ENCODE measurements at places on chromosomes 16 and 17.

GRCh38 chr17:413706-414380 lies 61.2 kb upstream of the RPH3AL start:
- no peak for DNase-seq

- peak; percentile 96 for DNase-seq
These were observed at the start of gene MSL1 for GRCh38 chr17:40121181-40122135. Gene MSL1 (plus strand): TSS chr17:40121971. CDS start chr17:40122613, 642 bp downstream.

GRCh38 chr17:70653850-70654249 lies 484.5 kb downstream of the KCNJ2 start:
- DNase-seq, result no peak

DNA sequence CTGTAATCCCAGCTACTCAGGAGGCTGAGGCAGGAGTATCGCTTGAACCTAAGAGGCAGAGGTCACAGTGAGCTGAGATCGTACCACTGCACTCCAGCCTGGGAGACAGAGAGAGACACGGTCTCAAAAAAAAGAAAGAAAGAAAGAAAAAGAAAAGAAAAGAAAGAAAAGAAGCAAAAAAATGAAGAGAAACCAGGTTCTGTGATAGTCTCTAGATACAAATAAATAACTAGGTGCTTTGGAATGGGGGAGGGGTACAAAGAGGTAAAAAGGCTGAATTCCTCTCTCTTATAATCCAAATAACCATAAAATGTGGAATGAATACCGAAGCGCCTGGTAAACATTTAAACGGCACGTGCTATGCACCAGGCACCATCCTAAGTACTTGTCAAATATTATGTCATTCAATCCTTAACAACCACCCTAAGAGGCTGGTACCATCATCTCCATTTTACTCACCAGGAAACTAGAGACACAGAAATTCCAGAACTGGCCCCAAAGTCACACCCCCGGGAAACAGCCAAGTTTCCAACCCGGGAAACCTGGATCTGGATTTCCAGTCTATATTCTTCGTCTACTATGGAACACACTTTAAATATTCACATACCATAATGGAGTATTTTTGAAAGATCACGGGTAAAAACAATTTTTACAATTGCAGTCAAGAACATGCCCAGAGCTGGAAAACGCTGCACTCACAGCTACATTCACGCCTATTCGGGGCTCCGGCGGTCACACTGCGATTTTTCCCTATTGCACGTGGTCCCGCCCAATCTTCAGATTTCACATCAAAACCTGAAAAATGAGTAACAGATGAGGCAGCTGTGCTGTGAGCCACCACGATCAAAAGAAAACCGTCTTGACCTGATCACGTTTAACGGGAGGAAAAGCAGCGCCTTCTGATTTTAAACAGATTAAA lies 10.5 kb downstream of the NXN start:
- peak; percentile 83 for DNase-seq

DNA sequence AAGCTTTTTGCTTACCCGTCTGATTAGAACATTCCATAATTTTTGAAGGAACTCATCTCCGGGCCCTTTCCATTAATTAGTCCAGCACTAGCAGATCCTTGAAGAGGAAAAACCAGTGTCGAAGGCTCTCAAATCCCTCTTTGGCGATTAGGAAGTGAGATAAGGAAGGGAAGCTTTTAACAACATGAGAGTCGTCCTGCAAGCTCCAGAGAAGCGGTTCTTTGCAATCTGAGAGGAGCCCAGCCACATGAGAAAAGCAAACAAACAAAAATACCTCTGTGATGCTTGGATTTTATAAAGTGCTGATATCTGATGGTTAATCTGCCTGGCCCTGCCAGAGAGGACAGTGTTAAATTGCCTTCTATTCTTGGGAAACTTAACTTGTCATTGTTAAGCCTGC lies 339.8 kb upstream of the SALL1 start:
- peak; percentile 1 for DNase-seq

GRCh38 chr16:12132290-12132689 lies 155.8 kb downstream of the SNX29 start:
- peak; percentile 47 for DNase-seq

GRCh38 chr16:66247516-66248481 lies 118.7 kb upstream of the CDH5 start:
- peak; percentile 63 for DNase-seq

DNA sequence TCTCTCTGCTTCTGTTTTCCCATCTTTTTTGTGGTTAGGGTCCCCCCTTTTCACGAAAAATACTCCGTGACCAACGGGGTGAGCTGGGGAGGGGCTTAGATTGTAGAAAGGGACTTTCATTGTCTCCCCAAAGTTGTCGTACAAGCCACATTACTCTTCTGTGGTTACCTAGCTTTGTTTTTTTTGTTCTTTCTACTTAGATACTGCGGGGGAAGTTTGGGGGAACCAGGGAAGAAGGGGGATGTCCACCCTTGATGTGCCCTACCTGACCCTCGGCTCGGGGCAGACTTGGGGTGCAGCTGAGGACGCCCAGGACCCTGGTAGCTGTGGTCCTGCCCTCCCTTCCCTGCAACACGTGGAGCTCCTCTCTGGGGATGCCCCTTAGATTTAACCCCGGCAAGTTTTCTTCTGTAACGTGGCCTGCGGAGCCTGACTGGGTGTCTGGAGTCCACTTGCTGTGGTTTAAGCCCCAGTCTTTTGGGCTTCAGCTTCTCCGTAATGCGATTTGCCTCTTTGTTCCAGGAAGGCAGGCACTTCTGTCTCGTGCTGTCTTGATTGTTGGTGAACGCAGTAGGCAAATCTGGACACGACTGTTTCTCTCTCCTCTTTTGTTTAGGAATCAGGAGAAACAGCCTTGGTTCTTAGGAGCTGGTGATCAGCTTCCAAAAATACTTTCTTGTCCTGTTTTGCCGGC lies 892 bp downstream of the ABCC1 start:
- DNase-seq, result peak; percentile 64

GRCh38 chr16:4060823-4061222 lies 55.4 kb downstream of the ADCY9 start:
- DNase-seq, result no peak

DNA sequence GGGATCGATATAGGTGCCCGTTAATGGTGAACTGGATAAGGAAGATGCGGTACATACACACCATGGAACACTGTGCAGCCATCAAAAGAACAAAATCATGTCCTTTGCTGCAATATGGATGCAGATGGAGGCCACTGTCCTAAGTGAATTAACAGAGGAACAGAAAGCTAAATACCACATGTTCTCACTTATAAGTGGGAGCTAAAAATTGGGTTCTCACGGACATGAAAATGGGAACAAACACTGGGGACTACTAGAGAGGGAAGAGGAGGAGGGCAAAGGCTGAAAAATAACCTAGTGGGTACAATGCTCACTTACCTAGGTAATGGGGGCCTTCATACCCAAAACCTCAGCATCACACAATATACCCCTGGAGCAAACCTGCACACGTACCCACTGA lies 302.6 kb downstream of the XYLT1 start:
- DNase-seq, result no peak

GRCh38 chr16:80710918-80711317 lies 93.5 kb downstream of the CDYL2 start:
- DNase-seq, result no peak

- no peak for DNase-seq
These were observed 216.9 kb downstream of the HAPSTR1 start for GRCh38 chr16:9308356-9308801.

GRCh38 chr17:77288115-77288619 lies 147.4 kb downstream of the SEC14L1 start:
- no peak for DNase-seq

DNA sequence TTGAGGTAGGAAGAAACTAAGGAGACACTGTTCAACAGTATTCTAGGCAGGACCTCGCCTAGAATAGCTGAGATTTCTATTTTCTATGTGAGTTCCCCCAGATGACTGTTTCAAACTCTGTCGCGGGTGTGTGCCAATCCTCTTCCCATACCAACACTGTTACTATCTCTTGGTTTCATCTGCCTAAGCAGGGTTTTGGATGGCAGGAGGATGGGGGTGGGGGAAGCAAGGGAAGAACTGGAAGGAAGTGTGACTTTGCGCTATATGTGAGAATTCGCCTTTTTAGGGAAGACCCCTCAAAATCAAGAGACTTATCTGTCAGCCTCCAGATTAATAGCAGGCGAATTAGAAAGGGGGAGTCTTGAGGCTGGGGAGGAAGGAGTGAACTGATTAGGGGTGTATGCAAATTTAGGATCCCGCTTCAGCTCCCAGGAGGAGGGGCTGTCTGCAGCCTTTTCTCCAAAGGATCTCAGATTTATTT lies 521 bp upstream of the G6PC3 start:
- peak; percentile 36 for DNase-seq

GRCh38 chr17:77602062-77602746 lies 356.3 kb upstream of the TNRC6C start:
- peak; percentile 87 for DNase-seq

DNA sequence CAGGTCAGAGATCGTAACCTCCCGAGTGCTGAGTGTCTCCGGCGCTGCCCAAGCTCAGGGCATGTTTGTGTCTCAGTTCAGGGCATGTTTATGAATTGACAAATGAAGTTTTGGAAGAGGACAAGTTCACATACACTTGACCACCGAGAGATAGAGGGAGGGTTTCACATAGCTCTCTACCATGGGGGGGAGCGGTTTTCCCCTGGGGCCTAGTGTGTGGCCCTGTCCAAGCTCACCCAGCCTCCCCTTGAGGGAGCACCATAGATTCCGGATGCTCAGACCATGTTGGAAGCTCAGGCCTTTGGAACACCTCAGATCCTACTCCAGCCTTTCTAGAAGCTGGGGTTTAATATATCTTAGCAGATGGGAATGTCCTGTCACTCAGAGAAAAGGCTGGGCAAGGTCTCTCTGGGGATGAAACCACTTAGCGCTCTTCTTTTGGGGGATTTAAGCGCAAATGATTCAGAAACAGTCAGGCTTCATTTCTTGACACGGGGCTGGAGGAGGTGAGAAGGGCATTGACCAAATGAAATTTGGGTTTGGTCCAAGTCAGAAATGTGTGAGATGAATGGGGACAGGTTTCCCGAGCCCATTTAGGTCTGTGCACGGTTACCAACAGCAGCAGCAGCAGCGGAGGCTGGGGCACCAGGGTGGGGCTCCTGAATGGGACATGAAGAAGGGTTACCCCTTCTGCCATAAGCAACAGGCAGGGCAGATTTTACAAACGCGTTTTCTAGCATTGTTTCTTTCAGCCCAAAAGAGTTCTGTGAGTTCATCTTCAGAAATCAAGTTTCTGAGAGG lies 96.6 kb downstream of the METRNL start:
- no peak for DNase-seq

DNA sequence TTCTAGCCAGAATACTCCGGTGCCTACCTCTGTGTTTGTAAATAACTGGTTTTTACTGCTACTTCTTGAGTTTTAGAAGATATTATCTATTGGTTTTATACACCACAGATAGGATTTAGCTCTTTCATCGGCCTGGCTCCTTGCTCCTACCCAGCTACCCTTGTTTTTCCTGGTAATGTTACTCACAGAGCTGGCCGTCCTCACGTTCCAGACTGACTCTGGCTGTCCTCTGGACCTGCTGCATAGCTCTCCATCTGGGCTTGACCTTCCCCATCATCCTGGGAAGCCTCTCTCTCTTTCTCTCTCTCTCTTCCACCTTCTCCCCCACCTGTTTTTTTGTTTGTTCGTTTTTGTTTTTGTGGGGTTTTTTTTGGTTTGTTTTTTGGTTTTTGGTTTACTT lies 51.5 kb downstream of the MPRIP start:
- no peak for DNase-seq

DNA sequence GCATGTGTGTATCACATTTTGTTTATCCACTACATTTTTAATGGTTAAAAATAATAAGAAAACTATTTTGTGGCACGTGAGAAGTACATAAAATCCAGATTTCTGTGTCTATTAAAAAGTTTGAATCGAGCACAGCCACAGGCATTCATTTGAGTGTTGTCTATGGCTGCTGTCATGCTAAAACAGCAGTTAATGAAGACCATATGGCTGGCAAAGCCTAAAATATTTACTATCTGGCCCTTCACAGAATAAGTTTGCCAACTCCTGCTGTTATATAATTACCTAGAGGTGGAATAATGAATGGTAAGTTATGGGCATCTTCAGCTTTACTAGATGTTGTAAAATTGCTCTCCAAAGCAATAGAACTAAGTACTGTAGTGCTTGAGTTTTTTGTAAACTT lies 30.5 kb downstream of the TMEM98 start:
- DNase-seq, result peak; percentile 84

- peak; percentile 27 for DNase-seq
These were observed 4.6 kb downstream of the CFAP20 start for GRCh38 chr16:58124601-58124915.

DNA sequence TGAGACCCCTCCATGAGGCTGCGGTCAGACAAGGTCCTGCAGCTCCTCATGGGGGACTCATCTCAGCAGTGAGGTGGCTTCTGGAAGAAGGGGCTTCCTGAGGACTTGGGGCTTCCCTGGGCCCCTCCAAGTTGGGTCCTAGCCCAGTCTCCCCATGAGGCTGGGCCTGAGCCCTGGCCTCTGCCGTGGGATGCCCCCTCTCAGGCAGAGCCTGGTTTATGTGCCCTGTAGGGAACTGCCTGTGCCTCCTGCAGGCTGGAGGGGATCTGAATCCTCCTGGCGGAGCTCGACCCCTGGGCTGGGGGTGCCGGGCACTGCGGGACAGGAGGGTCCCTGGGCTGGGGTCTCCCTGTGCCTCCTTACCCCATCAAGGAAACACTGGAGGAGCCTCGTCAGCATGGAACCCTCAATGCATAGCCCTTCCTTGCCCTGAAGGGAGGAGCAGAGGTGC lies 45.8 kb downstream of the TNFRSF13B start:
- no peak for DNase-seq

GRCh38 chr17:32327911-32328310 lies 14.1 kb downstream of the C17orf75 start:
- no peak for DNase-seq

GRCh38 chr16:49150341-49150740 lies 131.3 kb downstream of the CBLN1 start:
- DNase-seq, result no peak

DNA sequence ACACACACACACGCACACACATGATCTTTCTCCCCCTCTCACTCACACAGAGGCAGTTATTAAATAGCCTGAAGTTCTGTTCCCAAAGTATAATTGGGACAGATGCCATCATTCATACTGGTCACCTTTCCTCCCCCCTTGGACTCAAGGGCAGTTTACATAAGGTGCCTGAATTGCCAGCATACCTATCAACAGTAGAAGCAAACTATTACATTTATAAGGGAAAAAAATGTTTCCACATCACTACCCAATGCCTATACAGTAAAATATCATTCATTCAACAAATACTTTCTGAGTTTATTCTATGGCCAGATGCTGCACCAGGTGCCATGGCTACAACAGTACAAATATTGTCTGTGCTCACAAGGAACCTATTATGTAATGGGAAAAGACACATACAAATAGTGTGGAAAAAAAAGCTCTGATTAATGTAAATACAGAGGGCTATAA lies 6.3 kb downstream of the CNTD1 start:
- no peak for DNase-seq
